Stomach (tissue), 19 donors: ENCODE measurements at places on chromosomes 11 and 22. TPM values are rescaled to one million over a fixed set of nuclear protein-coding genes. Genes with fewer than 3 reads are reported as not detected.

The SYT8 gene
- 13.4 TPM for total RNA-seq

The NAA40 gene
- total RNA-seq = 14.9 TPM

The IRAG1 gene
- 48.7 TPM for total RNA-seq

The IFITM10 gene
- total RNA-seq = not detected

The CHRM1 gene
- 4.3 TPM for total RNA-seq

The OR4D5 gene
- not detected for total RNA-seq

The OR51E1 gene
- total RNA-seq = 2.5 TPM

DNA sequence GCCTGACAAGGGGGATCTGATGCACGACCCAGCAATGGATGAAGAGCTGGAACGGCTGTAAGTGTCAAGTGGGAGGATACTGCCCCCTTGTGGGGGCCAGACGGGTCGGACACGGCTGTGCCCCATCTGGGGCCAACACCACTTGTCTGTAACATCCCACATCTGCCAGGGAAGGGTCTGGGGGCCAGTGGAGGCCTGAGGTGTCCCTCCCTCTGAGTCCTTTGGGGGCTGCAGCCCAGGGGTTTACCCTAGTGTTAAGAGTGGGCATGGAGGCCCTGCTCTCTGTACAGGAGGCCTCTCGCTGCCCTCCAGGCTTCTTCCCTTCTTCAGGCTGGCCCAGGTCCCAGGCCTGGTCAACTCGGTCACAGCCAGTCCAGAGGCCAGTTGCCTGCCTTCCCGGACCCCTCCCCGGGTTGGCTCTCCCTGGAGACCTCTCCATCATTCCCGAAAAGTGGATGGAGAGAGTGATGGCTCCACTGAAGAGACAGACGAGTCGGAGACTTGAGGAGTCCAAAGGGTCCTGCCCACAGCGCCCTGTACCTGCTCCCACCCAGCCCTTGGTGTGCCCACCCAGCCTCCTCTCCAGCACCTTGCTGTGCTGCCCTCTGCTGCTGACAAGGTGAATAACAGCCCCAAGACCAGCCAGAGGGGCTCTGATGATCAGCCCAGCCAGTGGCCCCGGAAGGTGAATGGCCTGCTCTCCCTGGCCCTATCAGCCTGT, 15.4 kb downstream of the ARFGAP2 start:
- H3K4me3 ChIP-seq = no peak overlapping the region
- H3K36me3 ChIP-seq = peaks cover 29% of the 10 kb centered on the region
- peaks cover 42% of the 10 kb centered on the region for H3K4me1 ChIP-seq
- peak; percentile 88 for DNase-seq

DNA sequence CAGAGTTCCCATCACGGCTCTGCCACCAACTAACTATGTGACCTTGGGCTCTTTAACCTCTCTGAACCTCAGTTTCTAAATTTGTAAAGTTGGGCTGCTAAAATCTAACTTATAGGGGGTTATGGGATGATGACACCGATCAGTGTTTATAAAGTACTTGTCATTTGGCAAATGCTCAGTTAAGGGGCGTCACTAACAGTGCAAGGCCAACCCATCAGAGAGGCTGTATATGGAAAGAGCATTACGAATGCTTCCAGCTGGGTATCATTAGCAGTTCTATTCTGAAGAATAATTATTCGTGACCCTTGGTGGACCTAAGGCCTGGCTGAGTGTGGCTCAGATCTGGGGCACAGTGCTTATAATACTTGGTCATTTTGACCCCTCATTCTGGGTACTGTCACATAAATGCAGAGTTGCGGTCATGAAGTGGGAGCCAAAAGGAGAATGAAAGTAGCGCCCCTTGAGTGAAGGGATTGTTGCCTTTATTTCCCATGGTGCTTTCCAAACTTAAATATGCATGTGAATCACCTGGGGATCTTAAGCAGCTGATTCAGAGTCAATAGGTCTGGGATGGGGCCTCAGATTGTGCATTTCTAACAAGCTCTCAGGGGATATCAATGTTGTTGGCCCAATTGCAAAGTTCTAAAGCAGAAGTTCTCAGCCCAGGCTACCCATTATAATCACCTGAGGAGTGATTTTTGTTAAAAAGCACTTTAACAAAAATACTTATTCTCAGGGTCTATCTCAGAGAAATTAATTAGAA, 115.8 kb downstream of the CSNK2A3 start:
- H3K27me3 ChIP-seq = no peaks in the 10 kb centered on the region
- no peak overlapping the region for H3K27ac ChIP-seq
- H3K36me3 ChIP-seq = no peaks in the 10 kb centered on the region
- DNase-seq = no peak

- DNase-seq = no peak
- peaks cover 81% of the 10 kb centered on the region for H3K4me1 ChIP-seq
- H3K27me3 ChIP-seq = no peaks in the 10 kb centered on the region
- no peak overlapping the region for H3K27ac ChIP-seq
- H3K4me3 ChIP-seq = no peak overlapping the region
- peaks cover 43% of the 10 kb centered on the region for H3K36me3 ChIP-seq
Measured at GRCh38 chr11:83174008-83174407, 17.1 kb downstream of the PCF11 start.

DNA sequence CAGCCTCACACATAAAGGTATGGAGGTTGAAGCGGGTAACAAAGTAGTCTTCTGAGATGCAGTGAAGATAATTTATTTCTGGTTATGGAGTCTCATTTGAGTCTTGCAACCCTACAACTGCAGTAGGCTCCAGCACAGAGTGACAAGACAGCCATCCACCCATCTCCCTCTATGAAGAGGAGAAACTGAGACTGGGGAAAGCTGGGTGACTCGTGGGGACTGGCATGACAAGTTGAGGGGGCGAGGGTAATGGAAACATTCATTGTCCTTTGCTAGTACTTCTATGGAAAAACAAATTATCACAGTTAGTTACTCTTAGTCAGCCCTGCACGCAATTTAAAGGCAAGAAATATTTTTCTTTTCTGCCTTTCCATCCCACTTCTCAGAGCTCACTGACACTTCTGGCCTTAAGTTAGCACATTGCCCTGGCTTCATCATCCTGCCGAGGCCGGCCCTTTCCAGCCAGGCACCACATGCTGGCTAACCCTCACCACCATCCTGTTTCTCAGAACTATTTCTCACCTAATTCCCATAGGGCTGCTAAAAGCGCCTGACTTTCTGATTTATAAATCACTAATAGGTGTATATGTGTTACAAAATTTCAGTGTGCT, 361.1 kb downstream of the ETS1 start:
- no peak for DNase-seq
- no peak overlapping the region for H3K4me3 ChIP-seq
- H3K36me3 ChIP-seq = no peaks in the 10 kb centered on the region
- H3K27ac ChIP-seq = no peak overlapping the region

DNA sequence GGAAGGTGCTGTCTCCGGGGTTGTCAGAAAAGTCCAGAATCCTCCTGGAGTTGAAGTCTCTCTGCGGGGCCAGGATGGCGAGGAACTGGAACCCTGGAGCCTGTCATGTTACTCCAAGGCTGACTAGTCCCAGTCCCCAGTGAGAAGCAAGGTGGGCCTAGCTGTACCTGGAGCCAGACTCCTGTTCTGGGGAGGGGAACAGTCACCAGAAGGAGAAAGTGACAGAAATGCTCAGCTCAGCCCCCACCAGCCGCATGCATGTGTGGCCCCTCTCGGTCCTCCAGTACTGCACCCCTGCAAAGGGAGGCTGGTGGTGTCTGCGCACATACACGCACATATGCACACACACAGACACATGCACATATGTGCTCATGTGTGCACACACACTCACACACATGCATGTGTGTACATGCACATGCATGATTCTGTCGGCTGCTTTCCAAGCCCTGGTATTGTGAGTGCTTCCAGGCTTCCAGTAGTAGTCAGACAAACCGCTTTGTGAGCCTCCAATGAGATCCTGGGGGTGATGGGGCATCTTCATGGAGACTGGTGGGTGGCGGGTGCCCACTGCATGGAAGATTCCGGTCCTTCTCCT, 54.3 kb downstream of the RTL6 start:
- no peak overlapping the region for H3K4me3 ChIP-seq
- H3K4me1 ChIP-seq = peaks cover 9% of the 10 kb centered on the region
- no peaks in the 10 kb centered on the region for H3K27me3 ChIP-seq
- no peak overlapping the region for H3K27ac ChIP-seq
- H3K36me3 ChIP-seq = no peaks in the 10 kb centered on the region

DNA sequence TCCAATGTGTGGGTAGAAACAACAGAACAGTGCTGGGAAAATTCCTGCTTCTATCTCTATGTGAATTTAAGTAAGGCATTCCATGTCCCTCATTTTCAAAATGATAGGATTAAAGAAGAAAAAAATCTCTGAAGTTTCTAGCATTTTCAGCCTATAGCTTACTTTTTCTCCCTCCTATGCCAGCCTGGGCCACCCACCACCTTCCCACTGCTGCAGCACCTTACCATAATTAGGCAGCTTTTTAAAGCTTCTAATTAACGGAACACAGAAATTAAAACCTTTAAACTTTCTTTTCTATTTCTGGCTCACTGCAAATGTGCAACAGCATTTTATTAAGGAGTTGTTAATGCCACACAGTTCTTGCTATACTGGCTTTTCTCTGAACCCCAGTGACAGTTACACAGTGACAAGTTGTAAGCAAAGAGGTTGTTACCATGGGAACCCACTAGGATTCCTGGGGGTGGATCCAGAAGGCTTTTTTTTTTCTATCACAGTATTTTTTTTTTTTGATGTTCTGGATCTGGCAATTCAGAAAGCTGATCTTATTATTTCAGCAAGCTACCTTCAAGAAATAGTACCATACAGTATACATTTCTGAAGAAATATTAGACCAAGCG, 20.2 kb downstream of the CELF1 start:
- DNase-seq = no peak
- H3K4me3 ChIP-seq = no peak overlapping the region
- no peaks in the 10 kb centered on the region for H3K36me3 ChIP-seq
- H3K4me1 ChIP-seq = peaks cover 96% of the 10 kb centered on the region
- H3K27me3 ChIP-seq = no peaks in the 10 kb centered on the region
- H3K27ac ChIP-seq = no peak overlapping the region

DNA sequence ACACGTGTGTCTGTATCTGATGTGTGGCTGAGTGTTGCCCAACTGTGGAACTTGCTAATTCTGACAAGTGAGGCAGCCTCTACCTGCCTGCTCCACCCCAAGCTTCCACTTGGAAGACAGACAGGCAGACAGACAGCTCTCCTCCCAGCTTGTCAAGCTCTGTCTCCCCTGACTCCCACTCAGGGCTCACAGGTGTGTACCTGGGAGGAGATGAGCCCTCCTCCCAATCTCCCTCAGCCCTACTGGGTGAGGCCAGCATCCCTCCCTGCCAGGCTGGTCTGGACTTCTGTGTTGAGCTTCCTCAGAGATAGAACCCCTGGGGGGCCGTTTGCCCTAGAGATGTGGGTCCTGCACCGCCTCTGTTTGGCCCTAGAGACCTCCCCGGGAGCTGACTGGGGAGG, 1.0 kb upstream of the CHRM1 start:
- H3K4me3 ChIP-seq = no peak overlapping the region
- H3K27me3 ChIP-seq = peaks cover 70% of the 10 kb centered on the region
- no peaks in the 10 kb centered on the region for H3K36me3 ChIP-seq
- no peak for DNase-seq

DNA sequence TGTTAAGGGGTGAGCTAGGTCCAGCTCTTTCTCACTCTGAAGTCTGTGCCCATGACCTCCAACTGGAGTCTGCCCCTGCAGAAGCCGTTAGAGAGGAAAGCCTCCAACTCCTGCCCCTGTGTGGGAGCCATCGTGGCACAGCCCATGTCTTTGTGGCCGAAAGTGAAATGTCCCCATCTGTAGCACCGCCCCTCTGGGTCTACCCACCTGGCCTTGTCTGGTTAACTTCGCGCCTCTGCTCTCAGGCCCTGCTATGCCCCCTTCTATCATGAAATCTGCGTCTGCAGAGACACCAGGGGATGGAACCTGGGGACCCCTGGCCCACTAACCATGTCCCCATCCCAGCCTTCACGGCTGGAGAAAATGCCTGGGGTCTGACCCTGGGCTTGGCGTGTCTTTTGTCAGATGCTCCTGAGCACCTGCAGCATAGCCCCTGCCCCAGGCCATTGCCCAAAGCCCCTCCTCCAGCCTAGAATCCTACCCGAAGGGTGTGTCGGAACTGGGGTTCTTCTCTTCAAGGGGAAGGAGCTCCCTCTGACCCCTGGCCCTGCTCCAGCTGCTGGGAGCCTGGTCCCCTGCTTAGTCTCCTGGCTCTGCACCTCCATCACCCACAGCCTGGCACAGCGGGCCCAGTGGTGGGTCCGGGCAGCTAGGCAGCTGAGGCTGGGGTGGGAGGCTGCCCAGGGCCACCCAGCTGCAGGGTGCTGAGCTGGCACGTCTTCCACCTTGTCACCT, 35.8 kb upstream of the HMOX1 start:
- no peak overlapping the region for H3K27ac ChIP-seq
- no peaks in the 10 kb centered on the region for H3K27me3 ChIP-seq
- no peak for DNase-seq
- H3K36me3 ChIP-seq = peaks cover 86% of the 10 kb centered on the region

GRCh38 chr11:120173807-120174206, 35.9 kb upstream of the TRIM29 start:
- no peaks in the 10 kb centered on the region for H3K27me3 ChIP-seq
- no peak overlapping the region for H3K27ac ChIP-seq
- no peak overlapping the region for H3K4me3 ChIP-seq
- DNase-seq = peak; percentile 49
- no peaks in the 10 kb centered on the region for H3K36me3 ChIP-seq

DNA sequence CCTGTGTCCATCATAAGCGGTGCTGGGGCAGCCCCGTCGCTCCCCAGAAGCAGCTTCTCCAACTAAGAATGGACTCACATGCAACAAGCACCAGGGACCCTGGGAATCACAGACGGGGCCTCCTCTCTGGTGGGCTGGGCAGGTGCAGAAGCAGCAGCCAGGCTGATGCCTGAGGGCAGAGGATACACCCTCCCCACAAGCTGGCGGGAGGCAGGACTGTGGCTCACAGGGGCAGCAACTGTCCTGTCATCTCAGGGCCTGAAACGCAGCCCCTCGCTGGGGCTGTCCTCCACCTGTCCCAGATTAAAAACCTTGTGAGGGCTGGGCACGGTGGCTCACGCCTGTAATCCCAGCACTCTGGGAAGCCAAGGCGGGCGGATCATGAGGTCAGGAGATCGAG, 3.1 kb upstream of the SBF1 start:
- no peak overlapping the region for H3K4me3 ChIP-seq
- H3K27me3 ChIP-seq = peaks cover 7% of the 10 kb centered on the region
- no peak overlapping the region for H3K27ac ChIP-seq
- H3K4me1 ChIP-seq = peaks cover 44% of the 10 kb centered on the region

GRCh38 chr11:12413141-12414052, 36.0 kb downstream of the PARVA start:
- no peaks in the 10 kb centered on the region for H3K36me3 ChIP-seq
- H3K27ac ChIP-seq = peak overlapping the region; percentile 85
- no peak overlapping the region for H3K4me3 ChIP-seq
- H3K4me1 ChIP-seq = peaks cover 97% of the 10 kb centered on the region
- no peaks in the 10 kb centered on the region for H3K27me3 ChIP-seq
